Renal cortex interstitium (tissue), 15 donors: ENCODE measurements at places on chromosomes 6 and 20. TPM values are rescaled to one million over a fixed set of nuclear protein-coding genes. Genes with fewer than 3 reads are reported as not detected.

PNPLA1 gene
- 3.8 TPM for polyA plus RNA-seq

MYLIP gene
- polyA plus RNA-seq = 51.2 TPM

C20orf144 gene
- 0.25 TPM for polyA plus RNA-seq

IL17A gene
- polyA plus RNA-seq = not detected

DNA sequence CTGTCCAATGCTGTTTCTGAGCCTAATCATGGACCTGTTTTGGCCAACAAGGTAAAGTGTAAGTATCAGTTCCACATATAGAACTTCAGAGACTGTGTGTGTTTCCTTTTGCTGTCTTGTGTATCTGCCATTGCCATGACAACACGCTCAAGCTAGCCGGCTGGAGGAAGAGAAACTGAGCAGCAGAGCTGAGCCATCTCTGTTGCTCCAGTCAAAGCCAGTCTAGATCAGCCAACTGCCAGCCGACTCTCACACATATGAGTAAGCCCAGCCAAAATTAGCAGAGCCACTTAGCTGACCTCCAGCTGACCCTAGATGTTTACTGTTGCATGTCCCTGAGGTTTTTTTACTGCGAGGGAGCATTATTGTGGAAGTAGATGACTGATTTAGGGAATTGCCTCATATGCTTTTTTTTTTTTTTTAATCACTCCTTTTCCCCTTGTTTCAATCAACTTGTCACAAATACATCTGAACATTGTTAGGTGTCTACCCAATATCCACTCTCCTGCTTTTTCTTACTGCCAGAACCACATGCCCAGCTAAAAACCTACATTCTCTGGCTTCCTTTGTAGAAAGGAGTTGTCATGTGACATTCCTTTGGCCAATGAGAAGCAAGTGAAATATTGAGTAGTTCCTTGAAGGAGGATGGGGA is 304.3 kb upstream of the SUPT3H start:
- no peak for DNase-seq

DNA sequence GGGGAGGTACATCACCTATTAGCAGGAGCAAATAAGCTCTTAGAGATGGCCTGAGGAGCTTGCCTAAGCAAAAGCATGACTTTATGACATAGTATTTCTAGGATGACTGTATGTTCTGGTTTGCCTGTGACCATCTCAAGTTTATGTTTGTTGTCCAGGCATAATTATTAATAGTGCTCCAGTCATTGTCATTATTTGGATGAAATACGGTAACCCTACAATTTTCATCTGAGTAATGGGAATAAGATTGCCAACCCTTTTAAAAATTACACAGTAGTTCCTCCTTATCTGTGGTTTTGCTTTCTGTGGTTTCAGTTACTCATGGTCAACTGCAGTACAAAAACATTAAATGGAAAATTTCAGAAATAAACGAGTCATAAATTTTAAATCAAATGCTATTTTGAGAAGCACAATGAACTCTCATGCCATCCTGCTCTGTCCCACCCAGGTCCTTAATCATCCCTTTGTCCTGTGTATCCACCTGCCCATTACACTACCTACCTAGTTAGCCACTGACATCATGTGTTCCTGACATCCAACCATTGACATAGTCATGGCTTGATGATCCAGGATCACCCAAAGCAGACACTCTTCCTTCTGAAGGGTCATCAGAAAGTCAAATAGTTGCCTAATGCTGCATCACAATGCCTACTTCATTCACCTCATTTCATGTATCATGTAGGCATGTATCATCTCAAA is 27.0 kb upstream of the TFB1M start:
- no peak for DNase-seq

DNA sequence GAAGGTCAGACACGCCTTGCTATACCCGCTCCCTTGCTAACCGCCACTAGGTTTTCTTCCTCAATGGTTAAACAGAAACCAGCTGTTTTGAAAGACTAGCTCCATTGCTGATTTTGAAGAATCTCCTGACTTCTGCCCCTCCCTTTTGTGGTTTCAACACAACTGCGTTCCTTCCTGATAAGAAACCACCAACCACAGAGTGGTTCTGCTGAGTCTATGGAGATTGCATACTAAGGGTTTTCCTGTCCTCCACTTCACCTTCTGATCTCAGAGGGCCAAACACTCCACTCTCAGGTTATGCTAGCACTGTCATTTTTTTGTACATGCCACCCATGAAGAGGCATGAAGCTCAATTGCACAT is 207.9 kb downstream of the MYLK4 start:
- DNase-seq = no peak

GRCh38 chr6:100851819-100852218 is 29.3 kb downstream of the ASCC3 start:
- DNase-seq = no peak

DNA sequence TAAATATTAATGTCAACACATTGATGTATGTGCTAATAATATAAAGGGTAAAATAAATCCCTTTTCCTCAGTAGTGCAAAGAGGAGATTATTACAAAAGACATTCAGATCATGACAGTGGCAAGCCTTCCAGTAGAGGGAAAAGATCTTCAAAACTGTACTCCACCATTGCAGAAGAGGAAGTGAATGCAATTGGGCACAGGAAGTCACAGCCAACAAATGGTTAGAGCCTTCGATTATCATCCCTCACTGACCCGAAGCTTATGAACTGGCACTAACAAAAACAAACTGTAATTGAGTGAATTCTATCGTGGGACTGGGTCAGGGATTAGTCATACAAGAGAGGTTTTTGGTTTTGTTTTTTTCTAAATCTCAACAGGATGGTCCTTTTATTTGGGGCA is 39.3 kb upstream of the SCGN start:
- DNase-seq = no peak

- DNase-seq = no peak
These were observed 363.5 kb downstream of the SYNE1 start for GRCh38 chr6:152273638-152274037.

- no peak for DNase-seq
These were observed 1.6 kb upstream of the ARMC2 start for GRCh38 chr6:108846628-108847027.

DNA sequence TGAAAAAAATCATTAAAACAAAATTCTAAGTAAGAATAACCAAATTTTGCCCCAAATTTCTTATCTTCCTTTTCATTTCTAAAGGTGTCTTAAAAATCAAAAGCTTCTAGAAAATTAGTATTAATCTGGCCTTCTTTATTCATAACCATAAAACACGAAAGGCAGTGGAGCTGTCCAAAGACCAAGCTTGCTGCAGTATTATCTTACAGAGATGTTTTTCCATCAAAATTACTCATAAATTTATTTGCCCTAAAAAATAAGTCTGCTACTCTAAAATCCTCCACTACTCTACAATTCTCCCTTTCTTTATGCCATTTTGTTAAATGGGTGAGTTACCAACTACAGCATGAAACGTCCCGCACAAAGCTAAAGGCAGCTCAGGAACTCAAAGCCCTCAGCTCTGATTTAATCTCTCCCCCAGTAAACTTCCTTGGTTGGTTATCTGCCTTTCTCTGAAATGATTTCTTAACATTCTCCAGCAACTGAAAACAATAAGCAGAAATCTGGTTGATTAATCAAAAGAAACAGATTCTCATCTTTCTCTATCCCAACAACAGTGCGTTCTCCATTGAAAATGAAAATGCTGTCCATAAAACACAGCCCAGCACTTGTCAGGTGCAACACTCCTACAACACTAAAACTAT is 2.1 kb downstream of the USP49 start:
- no peak for DNase-seq

GRCh38 chr6:137973201-137973600 is 106.1 kb downstream of the TNFAIP3 start:
- DNase-seq = no peak

DNA sequence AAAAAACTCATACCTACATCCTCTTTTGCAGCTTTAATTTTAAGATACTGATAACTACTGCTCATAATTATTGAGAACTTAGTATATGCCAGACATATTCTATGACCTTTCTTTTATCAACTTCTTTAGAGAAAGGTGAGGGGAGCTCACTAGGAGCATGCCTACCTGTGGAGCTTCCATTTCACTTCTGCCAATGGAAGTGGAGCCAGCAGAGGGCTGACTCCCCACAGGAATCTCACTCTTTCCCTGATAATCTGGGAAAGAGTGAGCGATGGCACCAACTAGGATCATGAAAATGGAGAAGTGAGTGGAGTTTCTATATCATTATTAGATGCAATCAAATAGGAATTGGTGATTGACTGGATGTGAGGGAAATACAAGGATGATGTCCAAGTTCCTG is 484.9 kb downstream of the LMBRD1 start:
- DNase-seq = no peak

DNA sequence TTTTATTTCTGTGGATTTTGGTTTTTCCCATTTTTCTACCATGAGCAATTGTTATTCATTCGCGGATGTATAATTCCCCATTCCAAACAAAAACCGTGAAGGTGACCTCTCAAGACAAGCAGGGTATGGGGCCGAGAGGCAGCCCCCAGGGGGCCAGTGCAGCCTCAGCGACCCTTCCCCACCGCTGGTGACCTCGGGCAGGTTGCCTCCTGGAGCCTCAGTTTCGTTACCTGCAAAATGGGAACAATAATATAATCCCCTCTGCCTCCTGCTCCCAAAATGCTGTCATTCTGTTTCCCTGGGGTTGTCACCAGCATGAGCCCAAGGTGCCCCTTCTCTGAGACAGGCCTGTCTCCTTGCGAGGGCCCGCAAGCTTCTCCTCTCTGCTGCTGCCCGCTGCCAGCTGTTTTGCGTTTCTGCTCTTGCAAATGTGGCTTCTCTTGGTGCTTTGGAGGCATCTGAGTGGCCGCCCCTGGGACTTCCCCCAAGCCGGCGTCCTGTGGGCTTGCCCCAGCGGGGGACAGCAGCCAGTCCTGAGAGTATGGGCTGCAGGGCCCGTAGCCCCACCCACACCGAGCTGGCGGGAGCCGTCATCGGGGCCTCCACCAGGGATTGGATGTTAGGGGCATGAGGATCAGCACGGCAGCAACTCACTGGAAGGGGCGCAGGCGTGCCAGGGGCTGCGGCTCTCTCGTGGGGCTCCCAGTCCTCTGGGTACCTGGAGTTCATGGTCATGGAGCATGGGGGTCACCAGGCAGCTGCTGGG is 161.9 kb downstream of the TAF4 start:
- no peak for DNase-seq

DNA sequence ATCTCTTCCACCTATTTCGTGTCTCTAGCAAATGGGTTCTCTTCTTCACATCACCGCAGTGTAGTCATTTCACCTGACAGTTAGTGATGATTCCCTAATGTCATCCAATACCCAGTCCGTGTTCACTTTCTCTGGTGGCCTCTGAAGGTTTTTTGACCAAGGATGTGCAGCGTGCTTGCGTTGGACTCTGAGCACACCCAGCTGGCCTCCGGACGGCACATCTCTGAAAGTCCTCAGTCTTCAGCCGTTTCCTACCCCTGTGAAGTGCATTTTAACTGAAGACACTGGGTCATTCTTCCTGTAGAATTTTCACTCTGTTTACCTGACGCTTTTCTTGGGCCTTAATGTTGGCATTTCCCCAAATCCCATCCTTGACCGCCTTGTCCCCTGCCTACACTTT is 98.7 kb downstream of the ERMARD start:
- DNase-seq = no peak

GRCh38 chr6:82954937-82955577 is 110.6 kb downstream of the UBE3D start:
- no peak for DNase-seq

GRCh38 chr6:89564752-89565427 is 73.7 kb downstream of the LYRM2 start:
- no peak for DNase-seq
